ENCODE measurements at places on chromosomes 2 and 18.

- no peak for DNase-seq
These were observed 49.5 kb upstream of the TBC1D8 start for GRCh38 chr2:101200676-101201075.

DNA sequence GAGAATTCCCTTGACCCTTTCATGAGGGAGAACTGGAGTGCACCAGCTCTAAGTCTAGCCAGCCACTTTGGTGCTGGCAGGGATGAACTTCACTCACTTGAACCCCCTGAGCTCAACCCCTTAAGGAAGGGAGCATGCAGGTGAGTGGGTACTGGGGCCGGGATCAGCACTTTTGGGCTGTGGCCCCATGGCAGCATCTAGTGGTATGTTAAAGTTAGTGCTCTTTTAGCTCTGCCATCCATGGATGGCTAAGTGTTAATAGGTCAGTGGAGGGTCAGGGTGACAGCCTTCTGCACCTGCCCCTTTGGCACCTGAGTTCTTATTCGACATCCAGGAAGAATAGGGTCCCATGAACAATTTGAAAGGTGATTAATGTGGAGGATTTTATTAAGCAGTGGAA lies 689.0 kb upstream of the FSHR start:
- no peak for DNase-seq

- no peak for DNase-seq
These were observed 21.2 kb upstream of the ODC1 start for GRCh38 chr2:10469301-10469700.

GRCh38 chr2:166591226-166591625 lies 97.2 kb upstream of the SCN7A start:
- DNase-seq: no peak

DNA sequence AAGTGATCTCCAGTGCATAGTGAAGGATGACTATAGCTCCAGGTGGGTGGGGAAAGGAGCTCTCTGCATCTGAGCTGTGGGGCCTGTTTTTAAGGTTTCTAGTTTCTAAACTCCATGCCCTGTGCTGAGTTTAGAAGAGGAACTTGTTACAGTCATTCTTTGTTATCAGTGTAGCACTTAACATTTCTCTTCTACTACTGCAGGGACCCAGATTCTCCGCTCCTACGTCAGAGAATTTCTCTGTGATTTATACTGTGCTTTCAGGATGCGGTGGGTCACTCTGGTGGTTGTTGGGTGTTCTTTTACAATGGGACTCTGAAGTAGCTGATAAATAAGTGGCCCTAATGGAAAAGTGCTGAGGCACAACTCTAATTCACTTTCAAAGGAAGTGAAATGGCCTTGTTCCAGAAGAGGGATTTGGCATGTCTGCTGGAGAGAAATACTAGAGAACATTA lies 122.0 kb downstream of the WDSUB1 start:
- DNase-seq: no peak

- no peak for DNase-seq
These were observed 49.1 kb downstream of the NHEJ1 start for GRCh38 chr2:219111375-219112061.

- no peak for DNase-seq
These were observed 31.3 kb downstream of the PSTPIP2 start for GRCh38 chr18:46040747-46041104.

GRCh38 chr2:176443946-176444345 lies 174.7 kb downstream of the MTX2 start:
- DNase-seq: no peak

- no peak for DNase-seq
These were observed 41.4 kb downstream of the THUMPD2 start for GRCh38 chr2:39737661-39738060.

DNA sequence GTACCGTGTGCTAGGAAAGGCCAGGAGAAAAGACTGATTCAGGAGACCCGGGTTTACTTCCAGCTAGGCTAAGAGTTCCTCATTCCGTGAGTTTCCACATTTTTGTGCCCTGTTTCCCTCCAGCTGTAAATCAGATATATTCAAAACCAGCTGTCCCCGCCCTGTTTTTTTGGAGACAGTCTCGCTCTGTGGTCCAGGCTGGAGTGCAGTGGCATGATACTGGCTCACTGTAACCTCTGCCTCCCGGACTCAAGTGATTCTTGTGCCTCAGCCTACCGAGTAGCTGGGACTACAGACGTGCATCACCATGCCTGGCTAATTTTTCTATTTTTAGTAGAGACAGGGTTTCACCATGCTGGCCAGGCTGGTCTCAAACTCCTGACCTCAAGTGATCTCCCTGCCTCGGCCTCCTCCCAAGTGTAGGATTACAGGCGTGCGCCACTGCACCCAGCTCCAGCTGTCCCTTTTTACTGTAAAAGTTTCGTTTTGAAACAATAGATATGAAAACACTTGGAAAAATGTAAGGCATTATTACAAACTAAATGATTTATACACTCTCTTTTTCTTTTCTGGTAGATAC lies 112.8 kb upstream of the SEC11C start:
- no peak for DNase-seq
